ENCODE measurements at places on chromosomes 7 and 10.

GRCh38 chr10:96370584-96371157, 11.9 kb upstream of the OPALIN start:
- peak; percentile 10 for DNase-seq

- DNase-seq: no peak
Observed at GRCh38 chr7:120862987-120863590, 5.1 kb upstream of the TSPAN12 start.

DNA sequence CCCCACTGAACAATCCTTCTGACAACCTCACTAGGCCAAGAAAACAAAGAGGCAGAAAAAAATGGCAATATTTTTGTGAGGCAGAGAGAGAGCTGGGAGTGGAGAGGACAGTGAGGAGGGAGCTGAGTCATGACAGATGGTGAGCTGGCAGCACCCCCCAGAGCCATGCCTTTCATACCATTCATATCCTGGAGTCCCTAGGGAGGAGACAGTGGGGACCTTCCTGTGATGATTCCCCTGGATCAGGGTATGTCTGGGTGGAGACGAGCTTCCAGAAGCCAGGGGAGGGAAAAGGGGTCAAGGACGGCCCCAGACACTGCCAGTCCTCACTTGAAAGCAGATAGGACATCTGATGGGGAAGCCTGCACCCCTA, 160.5 kb downstream of the ADAM12 start:
- no peak for DNase-seq

DNA sequence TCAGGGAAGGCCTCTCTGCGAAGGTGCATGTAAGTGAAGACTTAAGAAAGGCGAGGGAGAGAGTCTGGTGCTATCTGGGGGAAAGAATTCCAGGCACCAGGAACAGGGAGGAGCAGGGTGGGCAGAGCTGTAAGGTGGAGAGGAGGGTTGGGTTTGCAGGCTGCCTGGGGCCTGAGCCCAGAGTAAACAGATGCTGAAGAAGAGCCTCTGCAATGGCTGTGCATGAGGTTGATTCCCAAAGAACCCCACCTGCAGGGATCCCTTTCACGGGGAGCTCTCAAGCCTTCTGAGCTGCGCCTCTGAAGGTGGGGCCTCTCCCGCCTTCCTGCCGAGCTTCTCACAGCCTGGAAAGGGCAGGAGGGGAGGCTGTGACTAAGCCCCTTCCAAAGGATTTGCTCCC, 115.1 kb downstream of the RNF216 start:
- DNase-seq: no peak

DNA sequence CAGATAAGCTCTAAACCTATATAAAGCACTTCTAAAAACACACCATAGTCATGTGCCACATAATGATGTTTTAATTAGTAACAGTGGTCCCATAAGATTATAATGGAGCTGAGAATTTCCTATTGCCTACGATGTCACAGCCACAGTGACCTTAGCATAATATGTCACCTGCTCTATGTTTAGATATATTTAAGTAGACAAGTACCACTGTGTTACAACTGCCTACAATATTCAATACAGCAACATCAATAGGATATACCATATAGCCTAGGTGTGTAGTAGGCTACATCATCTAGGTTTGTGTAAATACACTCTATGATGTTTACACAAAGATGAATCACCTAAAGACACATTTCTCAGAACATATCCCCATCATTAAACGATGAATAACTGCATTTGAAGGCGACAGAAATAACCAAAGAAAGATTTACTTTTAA, 24.5 kb downstream of the GPR22 start:
- DNase-seq: peak; percentile 77

GRCh38 chr10:92844746-92845145, 3.6 kb upstream of the EXOC6 start:
- no peak for DNase-seq

GRCh38 chr10:121536310-121536913, 61.8 kb downstream of the FGFR2 start:
- no peak for DNase-seq

GRCh38 chr10:97838091-97838490, 11.6 kb upstream of the GOLGA7B start:
- no peak for DNase-seq

DNA sequence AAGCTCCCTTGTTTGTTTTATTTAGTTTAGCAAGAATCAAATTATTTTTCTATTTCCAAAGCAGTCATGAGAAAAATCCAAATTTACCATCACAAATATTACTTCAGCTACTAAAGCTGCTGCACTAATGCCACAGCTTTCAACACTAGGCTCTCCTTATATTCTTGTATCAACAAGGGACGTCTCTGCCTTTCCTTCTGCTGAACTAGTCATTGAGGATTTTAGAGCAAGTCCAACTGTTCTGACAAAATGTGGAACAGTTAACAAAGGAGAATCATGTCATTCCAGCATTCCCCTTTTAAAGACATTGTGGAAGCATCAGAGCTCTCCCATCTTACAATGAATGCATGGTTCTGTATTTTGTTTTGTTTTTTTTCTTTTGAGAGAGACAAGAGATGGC, 28.6 kb downstream of the FAM13C start:
- DNase-seq: no peak

DNA sequence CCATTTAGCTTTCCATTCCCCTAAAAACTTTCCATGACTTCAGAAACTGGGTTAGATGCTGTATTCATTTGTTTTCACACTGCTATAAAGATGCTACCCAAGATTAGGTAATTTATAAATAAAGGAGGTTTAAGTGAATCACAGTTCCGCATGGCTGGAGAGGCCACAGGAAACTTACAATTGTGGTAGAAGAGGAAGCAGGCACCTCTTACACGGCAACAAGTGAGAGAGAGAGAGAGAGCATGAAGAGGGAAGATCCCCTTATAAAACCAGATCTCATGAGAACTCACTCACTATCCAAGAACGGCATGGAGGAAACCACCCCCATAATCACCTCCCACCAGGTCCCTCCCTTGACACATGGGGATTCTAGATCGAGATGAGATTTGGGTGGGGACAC, 336.8 kb downstream of the TFEC start:
- no peak for DNase-seq

DNA sequence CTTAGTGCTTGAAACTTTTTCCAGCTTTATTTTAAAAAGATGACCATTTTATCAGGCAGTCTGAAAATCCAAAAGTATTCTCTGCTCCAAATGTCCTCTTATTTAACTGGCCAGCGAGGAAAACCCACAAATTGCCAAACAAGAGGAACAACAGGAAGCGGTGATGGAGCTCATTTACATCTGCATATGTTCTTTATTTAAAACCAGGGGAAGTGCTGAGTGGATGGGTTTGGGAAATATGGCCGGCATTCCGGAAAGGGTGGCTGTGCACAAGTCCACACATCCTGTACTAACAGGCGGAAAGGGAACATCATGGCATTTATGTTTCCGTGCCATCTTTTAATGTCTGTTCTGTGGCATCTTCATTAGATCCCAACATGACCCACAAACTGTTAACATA, 974.5 kb downstream of the LRMDA start:
- no peak for DNase-seq

- DNase-seq: no peak
Observed at GRCh38 chr7:17487343-17487742, 188.9 kb downstream of the AHR start.

DNA sequence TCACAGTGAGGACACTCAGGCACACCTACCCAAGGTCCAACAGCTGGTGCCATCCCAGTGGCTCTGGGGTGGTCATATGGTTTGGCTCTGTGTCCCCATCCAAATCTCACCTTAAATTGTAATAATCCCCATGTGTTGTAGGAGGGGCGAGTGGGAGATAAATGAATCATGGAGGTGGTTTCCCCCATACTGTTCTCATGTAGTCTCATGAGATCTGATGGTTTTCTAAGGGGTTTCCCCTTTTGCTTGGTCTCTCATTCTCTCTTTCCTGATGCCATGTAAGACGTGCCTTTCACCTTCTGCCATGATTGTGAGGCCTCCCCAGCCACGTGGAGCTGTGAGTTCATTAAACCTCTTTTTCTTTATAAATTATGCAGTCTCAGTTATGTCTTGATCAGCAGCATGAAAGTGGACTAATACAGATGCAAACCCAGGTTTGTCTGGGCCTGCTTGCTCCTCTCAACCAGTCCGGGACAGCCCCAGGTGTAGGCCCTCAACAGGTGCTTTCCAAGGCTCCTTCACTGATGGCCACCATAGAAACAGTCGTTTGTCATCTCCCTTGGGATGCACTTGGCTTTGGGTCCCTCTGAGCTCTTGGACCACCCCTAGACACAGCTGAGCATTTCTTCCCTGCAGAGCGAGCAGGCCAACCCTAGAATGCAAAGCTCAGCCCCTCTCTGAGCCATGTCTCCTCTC, 101.3 kb upstream of the CTBP2 start:
- DNase-seq: no peak

DNA sequence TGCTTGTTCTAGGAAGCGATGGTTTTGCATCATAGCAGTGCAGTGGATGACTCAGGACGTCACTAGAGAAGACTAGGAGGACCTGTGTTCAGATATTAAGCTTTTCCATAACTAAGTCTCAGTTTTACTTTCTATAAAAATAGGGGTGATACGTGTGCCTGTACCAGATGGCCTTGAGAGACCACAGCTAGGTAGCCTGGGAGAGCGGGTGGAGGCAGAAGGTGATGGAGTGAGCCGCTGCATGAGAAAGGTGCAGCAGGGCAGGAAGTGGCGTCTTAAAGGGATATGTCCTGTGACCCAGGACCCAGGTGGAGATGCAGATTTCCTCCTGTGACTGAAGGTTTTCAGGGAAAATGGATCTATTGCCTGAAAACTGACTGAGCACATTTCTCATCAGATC, 304.9 kb downstream of the CDC14C start:
- no peak for DNase-seq

DNA sequence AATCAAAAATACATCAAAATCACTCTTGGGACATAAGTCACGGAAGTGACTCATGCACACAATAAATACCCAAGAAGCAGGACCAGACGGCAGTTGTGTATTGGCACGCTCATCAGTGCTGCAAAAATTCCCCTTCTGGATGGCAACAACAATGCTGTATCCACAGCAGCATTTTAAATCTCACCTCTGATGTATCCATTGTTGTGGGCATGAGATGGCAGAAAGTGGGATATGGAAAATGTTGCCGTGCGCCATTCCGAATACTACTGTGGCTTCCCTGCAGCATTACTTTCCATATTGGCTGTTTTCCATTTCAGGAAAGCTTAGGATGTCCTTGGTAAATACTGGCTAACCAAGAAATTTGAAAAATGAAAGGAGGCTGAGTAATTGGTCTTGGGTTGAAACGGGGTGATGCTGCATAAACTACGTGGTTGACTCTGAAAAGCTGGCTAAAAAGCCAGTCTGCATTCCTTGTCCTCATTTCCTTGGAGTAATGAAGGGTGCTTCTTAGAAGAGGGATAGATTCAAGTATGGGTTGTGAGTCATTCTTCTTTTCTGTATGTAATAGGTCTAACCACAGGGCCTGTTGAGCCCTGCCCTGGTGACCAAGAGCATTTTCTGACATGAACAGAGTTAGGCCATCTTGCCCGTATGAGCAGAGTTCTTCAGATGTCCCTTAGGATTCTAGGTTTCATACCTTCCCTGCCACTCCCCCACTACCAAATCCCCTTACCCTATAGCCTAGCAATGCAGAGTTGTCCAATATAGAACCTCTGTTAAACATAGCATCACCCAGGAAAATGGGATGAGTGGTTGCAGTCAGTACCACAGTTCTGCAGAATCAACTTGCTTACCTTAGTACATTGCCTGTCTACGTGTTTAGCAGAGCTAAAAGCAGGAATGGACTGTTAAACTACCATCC, 36.3 kb upstream of the TOMM7 start:
- DNase-seq: no peak

DNA sequence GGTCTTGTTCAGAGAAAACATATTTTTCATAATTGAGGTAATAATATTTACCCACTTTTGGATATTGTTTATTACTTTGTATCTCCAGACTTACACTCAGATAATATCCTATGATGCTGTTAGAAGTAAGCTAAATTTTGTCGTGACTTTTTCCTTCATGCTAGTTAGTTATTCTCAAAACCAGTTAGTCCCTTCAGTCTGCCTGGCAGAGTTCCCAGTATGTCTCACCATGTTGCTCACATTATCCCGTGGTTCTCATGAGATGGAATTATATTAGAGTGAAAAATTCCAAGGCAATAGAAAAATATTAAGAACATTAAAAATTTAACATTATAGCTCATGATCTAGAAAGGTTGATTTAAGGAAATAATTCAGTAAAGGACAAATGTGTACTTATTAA, 81.5 kb upstream of the SMIM30 start:
- no peak for DNase-seq

GRCh38 chr7:157464111-157464970, 127.5 kb downstream of the DNAJB6 start:
- DNase-seq: no peak

DNA sequence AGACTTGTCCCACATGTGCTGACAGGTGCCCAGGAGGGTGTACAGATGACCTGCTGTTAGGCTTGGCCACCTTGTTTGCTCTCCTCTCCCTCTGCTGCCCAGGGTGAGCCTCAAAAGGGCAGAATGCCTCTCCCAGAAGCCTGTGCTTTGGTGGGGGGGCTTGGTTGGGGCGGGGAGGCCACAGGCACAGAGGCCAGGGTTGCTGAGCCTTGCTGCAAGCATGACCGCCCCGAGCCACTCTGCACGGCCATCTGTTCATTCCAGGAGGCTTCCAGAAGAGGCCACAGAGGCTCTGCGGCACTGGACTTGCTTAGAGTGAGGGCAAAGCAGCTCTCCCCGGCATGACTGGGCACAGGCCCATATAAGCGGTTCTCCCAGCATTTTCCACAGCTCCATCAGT, 190.8 kb downstream of the GLRX3 start:
- no peak for DNase-seq

DNA sequence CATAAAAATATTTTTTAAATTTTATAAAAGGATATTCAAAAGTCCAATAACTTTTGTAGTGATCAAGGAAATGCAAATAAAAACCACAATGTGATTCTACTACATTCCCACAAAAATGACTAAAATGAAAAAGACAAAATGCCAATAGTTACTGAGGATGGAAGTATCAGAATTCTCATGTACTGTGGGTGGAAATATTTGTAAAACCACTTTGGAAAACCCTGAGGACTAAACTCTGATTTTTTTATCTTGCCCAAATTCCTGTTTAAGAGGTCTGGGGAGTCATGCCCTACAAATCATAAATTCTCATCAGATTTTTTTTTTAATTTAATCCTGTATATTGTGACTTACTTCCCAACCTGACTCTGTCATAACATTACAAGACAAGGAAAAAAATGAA, 9.8 kb upstream of the SEMA3D start:
- DNase-seq: no peak

GRCh38 chr10:369684-370448, 234.6 kb downstream of the ZMYND11 start:
- no peak for DNase-seq

Data from NCI-H748 treated with DMSO at 0.1 percent for 48 hours (cell line).